ENCODE measurements at places on chromosomes 2 and 18.

- DNase-seq: no peak
These were observed 201.9 kb upstream of the RASGRP3 start for GRCh38 chr2:33274524-33274923.

- DNase-seq: no peak
These were observed 30.3 kb upstream of the SAP130 start for GRCh38 chr2:128058114-128058513.

GRCh38 chr18:47975701-47976100 lies 45.2 kb upstream of the SMAD2 start:
- DNase-seq: no peak

DNA sequence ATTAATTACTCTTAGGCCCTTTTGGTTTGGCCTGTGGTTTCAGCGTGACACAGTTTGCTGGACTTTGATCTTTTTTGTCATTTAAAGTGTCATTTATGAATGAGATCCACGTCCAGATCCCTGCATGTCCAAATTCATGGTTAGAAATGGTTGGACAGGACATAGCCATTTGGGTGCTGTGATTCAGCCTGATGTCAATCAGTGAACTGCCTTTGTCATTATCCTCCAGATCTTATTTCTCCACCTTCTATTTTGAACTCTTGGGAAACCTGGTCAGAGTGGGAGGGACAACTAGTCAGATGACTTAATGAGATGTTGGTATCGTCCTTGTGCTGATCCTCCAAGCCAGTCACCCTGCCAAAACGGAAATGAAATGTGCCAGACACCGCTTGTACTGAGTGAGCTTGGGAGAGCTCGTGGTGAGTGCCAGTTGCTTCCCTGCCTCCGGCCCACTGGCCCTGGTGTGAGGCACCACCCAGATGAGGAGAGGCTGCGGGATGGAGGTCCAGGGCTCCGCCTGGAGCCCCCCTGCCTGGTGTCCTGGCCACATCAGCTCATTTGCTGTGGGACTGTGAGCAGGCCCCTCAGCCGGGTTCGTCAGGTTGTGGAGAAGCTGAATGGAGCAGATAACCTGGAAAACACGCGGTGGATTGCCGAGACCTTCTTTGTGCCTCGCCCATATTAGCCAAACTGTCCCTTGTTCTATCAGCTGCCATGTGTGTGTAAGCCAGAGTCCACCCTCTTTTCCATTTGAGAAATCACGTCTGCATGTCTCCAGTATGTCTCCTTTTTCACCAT lies 70.1 kb downstream of the DGKD start:
- no peak for DNase-seq

GRCh38 chr2:99600981-99601651 lies 111.3 kb upstream of the REV1 start:
- DNase-seq: peak; percentile 53

DNA sequence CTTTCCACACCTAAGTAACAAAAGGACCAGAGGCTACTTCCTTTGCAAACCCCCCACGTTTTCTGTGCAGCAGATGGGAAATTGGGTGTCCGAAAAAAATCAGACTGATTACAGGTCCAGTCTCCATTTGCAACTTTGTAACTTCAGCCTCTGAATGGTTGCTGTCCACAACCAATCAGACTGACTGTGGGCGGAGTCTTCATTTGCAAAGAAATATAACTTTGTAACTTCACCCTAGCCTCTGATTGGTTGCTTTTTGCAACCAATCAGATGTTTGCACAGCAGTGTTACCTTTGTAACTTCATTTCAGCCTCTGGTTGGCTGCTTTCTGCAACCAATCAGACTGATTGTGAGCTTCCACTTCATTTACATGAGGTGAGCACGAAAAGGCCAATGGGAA lies 27.8 kb upstream of the CACNB4 start:
- DNase-seq: no peak

GRCh38 chr2:75327334-75327733 lies 128.0 kb upstream of the TACR1 start:
- no peak for DNase-seq

- DNase-seq: no peak
These were observed 170.0 kb downstream of the ALK start for GRCh38 chr2:29751390-29751789.

DNA sequence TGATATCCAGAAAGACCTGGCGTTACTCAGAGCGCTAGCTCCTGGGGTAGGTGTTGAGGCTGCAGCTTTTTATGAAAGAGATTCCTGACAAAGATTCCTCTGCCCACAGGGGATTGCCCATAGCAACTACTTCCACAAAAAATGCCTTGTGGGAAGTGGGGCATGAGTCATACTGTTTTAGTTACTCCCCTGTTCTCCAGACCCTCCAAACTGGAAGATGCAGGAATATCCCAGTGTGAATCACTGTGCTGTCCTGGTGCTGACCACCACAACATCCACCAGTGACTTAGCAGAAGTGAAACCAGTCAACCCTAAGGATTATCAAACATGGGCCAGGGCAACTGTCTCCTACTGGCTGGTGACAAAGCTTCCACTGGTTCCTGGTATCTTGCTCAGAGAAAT lies 61.8 kb downstream of the CDH2 start:
- peak; percentile 20 for DNase-seq

DNA sequence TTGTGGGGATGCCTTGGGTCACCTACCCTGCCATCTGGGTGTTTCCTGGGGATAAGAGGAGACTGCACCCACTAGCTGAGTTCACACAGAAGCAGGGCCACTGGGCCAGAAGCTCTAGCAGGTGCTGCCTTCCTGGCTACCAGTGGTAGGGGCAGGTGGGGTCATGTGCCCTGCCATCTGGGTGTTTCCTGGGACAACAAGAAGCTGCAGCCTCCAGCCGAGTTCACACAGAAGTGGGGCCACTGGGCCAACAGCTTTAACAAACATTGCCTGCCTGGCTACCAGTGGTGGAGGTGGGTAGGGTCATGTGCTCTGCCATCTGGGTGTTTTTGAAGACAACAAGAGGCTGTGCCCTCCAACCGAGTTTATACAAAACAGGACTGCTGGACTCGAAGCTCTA lies 282.2 kb upstream of the SYT4 start:
- no peak for DNase-seq

GRCh38 chr2:21005111-21005699 lies 38.7 kb downstream of the APOB start:
- DNase-seq: no peak

DNA sequence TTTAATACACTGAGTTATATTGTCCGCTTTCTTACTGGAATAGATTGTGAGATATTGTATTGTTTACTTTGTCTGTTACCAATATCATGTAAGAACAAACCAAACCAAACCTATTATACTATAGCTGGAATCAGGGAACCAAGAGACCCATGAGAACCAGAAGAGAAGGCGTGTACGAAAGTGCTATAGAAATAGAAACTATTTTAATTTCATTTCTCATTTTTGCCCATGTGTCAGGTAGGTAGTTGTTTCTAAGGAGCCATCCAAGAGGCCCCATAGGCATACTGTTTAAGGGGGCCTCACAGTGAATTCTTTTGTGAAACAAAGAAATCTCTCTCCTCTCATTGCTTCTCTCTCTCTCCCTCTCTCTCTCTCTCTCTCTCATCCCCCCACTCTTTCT lies 363.6 kb downstream of the RNF144A start:
- DNase-seq: no peak

DNA sequence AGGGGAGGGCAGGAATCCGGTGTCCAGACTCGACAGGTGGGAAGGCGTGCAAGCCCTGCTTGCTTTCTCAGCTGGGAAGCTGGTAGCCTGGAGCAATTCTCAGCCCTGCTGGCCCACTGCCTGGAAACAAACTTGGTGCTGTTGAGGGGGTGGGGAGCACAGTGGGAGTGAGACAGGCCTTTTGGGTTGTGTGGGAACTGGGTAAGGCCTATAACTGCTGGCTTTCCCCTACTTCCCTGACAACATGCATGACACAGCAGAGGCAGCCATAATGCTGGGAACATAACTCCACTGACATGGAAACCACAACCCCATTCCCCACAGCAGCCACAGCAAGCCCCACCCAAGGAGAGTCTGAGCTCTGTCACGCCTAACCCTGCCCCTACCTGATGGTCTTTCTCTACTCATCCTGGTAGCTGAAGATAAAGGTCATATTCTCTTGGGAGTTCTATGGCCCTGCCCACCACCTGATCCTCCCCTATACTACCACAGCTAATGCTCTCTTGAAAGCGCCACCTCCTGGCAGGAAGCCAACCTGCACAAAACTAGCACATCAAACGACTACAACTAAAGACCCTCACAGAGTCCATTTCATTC lies 122.9 kb upstream of the ACVR1C start:
- no peak for DNase-seq

DNA sequence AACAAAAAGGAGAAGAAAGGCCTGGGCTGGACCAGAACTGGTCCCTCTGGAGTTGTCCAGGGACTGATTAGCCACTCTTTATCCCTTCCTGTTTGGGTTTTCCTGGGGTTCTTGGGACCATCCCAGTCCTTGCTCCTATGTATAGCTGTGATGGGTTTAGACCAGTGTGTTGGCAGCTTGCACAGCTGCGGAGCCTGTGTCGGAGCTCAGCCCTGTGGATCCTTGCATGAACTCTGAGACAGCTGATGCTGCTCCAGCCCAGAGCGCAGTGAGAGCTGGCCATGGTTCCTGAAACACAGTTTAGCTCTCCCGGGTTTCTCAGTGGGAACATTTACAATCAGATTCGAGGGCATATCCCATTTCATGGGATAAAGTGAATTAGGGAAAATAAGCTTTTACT lies 16.9 kb downstream of the IMPA2 start:
- no peak for DNase-seq

GRCh38 chr18:51171625-51172259 lies 25.7 kb downstream of the MEX3C start:
- no peak for DNase-seq

- no peak for DNase-seq
These were observed 148.6 kb downstream of the KLHL14 start for GRCh38 chr18:32624182-32624723.

DNA sequence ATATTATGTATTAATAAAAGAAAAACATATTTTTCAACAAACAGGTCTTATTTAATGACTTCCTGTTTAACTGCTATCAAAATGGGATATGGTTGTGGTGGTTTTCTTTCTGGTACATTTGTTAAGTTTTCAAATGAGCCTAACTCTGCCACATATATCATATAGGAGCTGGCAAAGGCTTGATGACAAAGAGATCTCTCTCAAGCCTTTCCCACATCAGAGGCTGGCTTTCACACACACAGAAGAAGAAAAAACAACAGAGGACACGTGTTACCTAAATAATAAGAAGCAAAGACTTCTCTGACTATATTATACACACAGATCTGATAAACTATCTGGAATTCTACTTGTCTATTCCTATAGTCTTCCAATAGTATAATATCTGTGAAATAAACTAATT lies 46.1 kb downstream of the CFAP36 start:
- no peak for DNase-seq

- DNase-seq: no peak
These were observed 311.4 kb downstream of the LRRTM1 start for GRCh38 chr2:79993144-79993543.

GRCh38 chr18:51957001-51957400 lies 383.0 kb upstream of the DCC start:
- no peak for DNase-seq

- no peak for DNase-seq
These were observed 7.7 kb downstream of the CD28 start for GRCh38 chr2:203714112-203714511.

GRCh38 chr18:7778181-7778580 lies 211.1 kb downstream of the PTPRM start:
- no peak for DNase-seq

DNA sequence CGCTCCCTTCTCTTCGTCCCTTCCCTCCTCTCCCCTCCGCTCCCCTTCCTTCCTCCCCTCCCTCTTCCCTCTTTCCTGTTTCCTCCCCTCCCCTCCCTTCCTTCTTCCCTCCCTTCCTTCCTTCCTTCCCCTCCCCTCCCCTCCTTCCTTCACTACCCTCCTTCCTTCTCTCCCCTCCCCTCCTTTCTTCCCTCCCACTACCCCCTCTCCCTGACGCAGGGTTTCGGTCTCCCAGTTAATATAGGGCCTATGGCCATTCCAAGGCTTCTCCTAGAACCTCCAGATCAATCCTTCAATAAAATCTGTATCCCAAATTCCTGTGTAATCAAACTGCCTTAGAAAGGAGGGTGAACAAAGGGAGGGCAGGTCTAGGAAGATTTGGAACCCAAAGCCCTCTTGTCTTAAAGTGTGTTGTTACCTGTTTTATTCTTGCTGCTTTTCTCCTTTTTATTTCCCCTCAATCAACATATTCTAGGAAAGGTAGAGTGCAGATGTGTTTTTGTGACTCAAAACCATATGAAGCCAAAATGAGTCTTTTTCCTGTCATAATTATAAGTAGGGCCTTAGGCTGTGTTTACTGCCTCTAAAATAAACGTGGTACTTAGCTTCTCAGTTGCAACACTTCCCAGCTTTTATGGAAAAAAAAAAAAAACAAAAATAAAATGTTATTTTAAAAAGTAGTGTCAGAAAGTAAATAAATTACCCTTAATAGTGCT lies 53.7 kb downstream of the GPD2 start:
- no peak for DNase-seq

GRCh38 chr2:232477751-232478510 lies 9.7 kb downstream of the ECEL1 start:
- no peak for DNase-seq

DNA sequence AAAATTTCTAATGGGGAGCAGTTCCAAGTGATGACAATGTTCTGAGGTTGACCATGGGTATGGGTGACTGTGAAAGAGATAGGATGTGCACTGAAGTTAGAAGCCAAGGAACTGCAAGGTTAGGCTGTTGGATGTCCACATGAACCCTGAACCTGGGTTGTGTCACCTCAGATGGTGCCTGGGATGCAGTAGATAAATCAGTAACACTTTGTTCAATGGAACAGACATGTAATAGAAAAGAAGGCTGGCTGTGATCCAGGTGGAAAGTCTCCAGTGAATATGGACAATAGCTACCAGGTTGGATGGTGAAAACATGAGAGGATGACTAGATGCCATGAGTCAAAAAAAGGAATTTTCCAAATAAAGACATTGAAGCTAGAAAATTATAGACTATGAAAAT lies 131.4 kb downstream of the TRABD2A start:
- no peak for DNase-seq

GRCh38 chr18:23538870-23539269 lies 35.6 kb downstream of the RMC1 start:
- DNase-seq: no peak

DNA sequence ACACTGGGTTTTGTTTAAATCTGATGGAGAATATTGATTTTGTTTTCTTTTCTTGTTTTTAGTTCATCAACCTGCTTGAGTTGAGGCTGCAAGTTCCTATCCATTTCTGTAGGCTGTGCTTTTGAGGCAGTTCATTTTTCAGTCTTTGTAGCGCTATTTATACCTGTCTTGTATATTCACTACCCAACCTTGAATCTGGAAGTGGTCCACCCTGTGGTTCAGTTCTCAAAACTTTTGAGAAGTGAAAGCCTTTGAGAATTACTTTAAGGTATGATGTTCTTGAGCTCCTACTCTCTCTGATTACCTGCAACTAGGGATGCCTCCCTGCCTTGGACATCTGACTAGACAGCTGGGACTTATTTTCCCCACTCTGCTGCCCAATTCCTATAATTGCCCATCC lies 53.5 kb upstream of the KCNE4 start:
- DNase-seq: no peak

GRCh38 chr2:61759005-61759404 lies 94.9 kb downstream of the FAM161A start:
- DNase-seq: no peak
